Activated naive CD4-positive, alpha-beta T cell treated with anti-CD3 and anti-CD28 coated beads, Interleukin-2, amount 50 U/mL, for 72 hours (primary cell): ENCODE measurements at places on chromosomes 5 and 9.

DNA sequence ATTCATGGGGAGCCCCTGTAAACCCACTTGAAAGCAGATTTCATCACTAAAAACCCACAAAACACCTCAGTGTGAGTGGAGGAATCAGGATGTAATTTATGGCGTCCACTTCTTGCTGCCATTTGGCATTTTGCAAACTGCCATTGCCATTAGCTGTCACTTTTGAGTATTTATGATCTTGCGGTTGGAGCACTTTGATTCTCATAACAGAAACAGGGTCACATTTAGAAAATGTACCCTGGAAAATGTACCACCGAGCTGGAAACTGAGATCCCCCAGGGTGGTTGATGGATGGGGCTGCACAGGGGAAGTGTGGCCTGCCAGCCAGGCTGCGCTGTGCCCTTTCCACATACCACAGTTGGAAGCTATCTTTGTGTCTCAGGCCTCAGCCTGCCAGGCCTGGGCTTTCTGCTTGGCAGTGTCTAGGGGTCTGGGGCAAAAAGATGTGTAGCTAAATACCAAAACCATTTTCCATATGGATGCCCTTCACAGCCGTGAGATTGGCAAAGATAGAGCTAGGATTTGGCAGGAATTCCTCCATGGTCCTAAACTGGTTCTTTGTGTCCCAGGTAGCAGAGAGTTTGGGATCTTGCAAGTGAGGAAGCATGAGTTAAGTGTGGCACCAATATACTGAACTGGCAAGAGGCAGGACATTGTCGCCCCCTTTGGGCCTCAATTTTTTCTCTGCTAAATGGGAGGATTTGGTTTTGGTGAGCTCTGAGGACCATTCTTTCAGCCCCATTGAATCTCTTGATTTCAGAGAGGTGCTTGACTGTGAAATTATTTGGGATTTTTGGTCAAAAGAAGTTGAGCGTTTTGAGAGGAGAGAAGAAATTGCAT lies 46.2 kb downstream of the GALNT10 start:
- DNase-seq = no peak

DNA sequence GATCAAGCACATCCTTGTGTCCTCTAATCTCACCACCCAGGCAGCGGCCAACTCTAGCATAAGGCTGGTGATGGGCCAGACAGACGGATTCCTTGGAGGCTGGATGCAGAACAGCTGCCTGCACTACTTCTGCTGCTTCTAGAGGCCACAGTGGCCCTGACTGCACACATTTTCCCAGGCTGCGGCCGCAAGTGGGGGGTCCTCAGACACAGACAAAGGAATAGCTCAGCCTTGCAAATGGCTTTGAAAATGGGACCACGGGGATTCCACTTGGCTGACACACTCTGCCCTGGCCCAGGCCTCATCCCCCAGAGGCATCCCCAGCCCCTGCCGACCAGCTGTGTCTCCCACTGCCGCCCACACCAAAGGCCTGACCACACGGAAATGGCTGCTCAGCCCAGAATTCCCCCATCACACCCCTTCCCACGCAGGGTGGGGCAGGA lies 540.8 kb downstream of the BNC2 start:
- DNase-seq = no peak

DNA sequence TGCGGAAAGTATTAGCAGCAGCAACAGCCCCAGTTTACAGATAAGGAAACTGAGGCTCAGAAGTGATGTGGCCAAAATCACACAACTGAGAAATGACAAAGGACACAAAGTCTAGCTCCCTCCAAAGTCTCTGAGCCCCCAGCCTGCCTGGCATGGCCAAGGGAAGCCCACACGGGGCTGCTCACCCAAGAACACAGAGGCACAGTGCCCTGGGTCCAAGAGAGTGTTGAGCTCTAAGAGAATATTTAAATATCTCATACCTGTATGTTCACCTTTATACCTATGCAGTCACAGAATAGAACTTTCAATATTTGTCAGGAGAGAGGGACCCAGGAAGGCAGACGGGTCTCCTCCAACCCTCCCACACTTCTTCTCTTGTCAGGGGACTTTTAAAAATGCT lies 16.6 kb downstream of the VAV2 start:
- DNase-seq = no peak

- peak; percentile 98 for DNase-seq
Measured at GRCh38 chr5:177455036-177455660, 8.5 kb downstream of the PRR7 start.

DNA sequence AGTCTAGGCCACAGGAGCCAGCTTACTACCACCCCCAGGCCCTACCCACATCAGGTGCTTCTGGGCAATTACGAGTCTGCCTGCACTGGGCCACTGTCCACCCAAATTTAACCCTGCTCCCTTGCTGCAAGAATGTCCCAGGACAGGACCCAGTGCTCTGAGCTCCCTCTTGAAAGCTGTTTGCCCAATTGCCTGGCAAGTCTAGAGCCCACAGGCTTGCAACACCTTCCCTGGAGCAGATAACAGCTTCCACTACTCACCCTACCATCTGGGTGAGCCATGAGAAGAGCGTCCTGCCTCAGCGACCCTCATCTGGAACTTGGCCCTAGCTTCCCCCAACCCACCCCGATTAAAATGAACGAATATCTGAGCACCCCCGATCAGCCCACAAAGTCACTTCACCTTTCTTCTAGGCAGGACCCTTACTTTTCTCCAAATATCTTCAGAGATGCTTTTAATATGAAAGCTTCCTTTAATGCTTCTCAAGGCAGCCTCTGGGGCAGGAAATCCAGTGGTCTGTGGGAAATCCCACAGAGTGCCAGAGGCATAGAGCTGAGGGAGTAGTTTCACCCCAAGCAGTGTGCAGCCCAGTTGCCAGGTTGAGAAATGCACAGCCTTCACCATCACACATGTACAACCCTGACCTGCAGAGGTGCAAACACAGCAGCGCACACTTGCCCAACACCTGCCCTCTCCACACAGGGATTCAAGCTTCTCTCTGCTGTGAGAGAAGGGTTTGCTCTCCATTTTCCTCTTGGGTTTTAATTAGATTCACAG lies 10.6 kb downstream of the ACSL6 start:
- no peak for DNase-seq

DNA sequence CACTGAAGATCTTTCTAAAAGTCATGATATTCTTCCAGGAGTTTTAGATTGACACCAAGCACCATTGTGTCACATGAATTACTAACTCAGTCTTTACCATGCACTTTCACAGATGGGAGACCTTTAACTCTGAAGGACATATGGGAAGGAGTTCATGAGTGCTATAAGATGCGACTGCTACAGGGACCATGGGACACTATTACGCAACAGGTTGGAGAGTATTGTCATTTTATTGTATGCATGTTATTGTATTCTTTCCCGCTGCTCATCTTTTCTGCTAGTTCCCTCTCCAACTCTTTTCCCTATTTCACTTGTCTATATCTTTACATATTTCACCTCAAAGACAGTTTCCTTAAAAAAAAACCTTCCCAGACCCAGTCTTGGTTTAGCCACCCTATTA lies 99.8 kb downstream of the RPS23 start:
- DNase-seq = no peak

GRCh38 chr5:31948006-31948405 lies 226.1 kb downstream of the GOLPH3 start:
- no peak for DNase-seq

GRCh38 chr9:1536522-1537170 lies 478.5 kb upstream of the SMARCA2 start:
- DNase-seq = no peak

- no peak for DNase-seq
Measured at GRCh38 chr5:54520438-54520846, 2.9 kb downstream of the SNX18 start.

GRCh38 chr5:150690760-150691159 lies 10.1 kb downstream of the RBM22 start:
- DNase-seq = no peak

DNA sequence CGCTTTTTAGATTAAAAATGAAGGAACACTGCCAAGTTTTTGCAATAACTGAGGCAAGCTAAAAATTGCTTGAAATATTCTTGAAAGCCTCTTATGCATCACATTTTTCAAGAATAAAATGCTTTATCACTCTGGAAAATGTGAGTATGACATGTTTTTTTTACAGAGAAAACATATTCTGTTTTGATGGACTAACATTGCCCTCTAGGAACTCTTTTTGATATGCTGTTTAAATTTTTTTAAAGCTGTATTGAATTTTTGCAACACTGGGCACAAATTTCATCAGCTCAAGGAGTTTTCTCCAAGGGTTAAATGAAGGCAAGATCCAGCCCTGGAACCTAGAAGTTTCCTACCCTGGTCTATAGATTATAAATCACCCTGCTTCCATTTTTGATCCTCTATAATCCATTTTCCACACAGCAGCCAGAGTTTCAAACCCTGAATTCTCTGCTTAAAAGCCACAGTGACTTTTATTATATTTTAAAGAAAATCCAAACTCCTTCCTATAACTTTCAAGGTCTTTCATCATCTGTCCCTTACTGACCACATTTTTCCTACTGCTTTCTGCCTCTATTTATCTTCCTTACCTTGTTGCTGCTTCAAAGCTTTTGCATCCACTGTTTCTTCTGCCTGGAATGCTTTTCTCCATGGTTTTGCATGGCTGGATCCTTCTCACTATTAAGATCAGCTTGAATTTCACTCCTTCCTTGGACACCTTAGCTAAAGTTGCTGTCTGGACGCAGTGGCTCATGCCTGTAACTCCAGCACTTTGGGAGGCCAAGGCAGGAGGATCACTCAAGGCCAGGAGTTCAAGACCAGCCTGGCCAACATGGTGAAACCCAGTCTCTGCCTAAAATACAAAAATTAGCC lies 60.9 kb downstream of the IL31RA start:
- DNase-seq = no peak

DNA sequence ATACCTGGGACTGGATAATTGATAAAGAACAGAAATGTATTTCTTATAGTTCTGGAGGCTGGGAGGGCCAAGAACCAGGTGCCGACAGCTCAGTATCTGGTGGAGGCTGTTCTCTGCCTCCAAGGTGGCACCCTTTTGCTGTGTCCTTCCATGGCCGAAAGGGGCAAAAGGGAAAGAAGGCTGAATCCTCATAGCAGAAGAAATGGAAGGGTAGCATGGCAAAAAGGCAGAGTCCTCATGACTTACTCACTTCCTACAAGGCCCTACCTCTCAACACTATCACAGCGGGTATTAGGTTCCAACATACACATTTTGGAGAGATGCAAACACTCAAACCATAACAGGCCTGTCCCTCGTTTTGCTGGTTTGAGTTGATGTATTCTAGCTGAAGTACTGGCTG lies 25.1 kb upstream of the MED10 start:
- DNase-seq = no peak

- no peak for DNase-seq
Measured at GRCh38 chr9:27427272-27427643, 96.8 kb upstream of the IFNK start.

DNA sequence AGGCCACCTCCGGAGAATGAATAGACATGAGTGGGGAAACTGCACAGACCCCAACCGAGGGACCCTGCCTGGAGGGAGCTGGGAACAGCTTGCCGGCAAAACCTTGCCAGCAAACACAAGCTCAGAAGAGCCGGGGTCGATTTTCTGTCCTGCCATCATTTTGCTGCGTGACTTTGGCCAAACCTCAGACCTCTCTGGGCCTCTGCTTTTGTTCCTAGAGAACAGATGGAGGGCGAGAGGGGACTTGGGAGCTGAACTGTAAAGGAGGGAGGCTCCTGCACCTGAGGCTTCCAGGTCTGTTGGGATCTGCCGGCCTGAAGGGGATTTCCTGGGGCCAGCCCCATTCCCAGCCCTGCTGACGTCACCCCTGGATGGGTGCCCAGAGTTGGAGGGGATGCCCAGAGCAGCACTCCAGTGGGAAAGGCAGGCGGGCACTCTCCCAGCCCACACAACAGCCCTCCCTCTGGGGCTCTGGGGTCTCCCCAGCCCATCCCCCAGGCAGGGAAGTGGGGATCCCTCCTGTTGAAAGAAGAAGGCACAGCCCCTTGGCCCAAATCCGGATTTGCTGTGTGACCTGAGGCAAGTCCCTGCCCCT lies 40.4 kb upstream of the SYNPO start:
- DNase-seq = no peak

GRCh38 chr9:120770931-120771330 lies 22.3 kb downstream of the FBXW2 start:
- no peak for DNase-seq

DNA sequence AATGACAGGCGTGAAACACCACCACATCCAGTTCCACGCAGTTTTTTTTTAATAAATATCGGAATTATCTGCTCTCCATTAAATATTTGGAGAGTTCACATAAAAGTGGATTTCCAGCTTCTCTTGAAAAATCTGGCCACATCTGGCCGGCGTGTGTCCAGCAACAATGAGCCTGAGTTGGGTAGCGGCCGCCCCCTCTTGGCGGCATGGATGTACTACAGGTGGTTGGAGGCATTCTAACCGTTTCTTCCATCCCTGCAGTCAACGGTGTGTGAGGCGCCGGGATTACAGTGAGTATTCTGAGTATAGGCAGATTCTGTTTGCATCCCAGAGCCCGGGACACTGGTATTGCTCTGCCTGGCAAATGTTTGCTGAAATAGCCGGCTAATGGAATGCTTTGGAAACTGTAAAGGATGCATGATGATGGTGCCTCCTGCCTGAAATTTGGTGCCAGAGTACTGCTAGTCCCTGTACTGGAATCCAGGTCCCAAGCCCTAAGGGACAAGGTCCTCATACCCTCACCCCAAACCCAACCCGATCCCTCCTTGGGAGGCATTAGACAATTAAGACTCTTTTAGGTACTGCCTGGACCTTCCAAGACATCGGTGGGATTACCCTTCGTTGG lies 13.6 kb upstream of the GM2A start:
- peak; percentile 71 for DNase-seq

GRCh38 chr9:78386773-78387172 lies 89.8 kb downstream of the PSAT1 start:
- no peak for DNase-seq

GRCh38 chr9:21837501-21837900 lies 35.1 kb downstream of the MTAP start:
- no peak for DNase-seq

- peak; percentile 93 for DNase-seq
Measured at GRCh38 chr9:98034593-98035546, 21.7 kb upstream of the NANS start.

- DNase-seq = no peak
Measured at GRCh38 chr9:72473474-72474261, 47.7 kb upstream of the TMC1 start.

GRCh38 chr5:89281766-89282553 lies 399.0 kb upstream of the MEF2C start:
- DNase-seq = no peak
